Heart right ventricle (tissue), 16 donors: ENCODE measurements at places on chromosomes 6 and 20. TPM values are rescaled to one million over a fixed set of nuclear protein-coding genes. Genes with fewer than 3 reads are reported as not detected.

SLC52A3 gene
- total RNA-seq = 4.3 TPM

ANKRD60 gene
- not detected for total RNA-seq

PHACTR3 gene
- 2.2 TPM for total RNA-seq

PPP1R3G gene
- total RNA-seq = 6.8 TPM

BPI gene
- total RNA-seq = not detected

ATP6V1G2 gene
- 1.6 TPM for total RNA-seq

SOX18 gene
- total RNA-seq = 33.7 TPM

TUBE1 gene
- 21.5 TPM for total RNA-seq

LY6G6D gene
- total RNA-seq = not detected

STMN3 gene
- 3.1 TPM for total RNA-seq

NUP43 gene
- total RNA-seq = 31.7 TPM

EYA2 gene
- total RNA-seq = 1.9 TPM

SAMD10 gene
- total RNA-seq = 3.8 TPM

DNAH8 gene
- total RNA-seq = not detected

GSTA2 gene
- not detected for total RNA-seq

MLN gene
- total RNA-seq = not detected

PLN gene
- total RNA-seq = 2,644 TPM

CRIP3 gene
- 13.6 TPM for total RNA-seq

LAMA2 gene
- total RNA-seq = 149 TPM

PABPC1L gene
- total RNA-seq = 1.7 TPM

JAG1 gene
- total RNA-seq = 26.6 TPM

HLA-DPA1 gene
- 45.9 TPM for total RNA-seq

LAMP5 gene
- total RNA-seq = not detected

EDN1 gene
- 3.3 TPM for total RNA-seq

MTFR2 gene
- not detected for total RNA-seq

HLA-DPB1 gene
- total RNA-seq = 39.4 TPM

MMP24 gene
- 0.10 TPM for total RNA-seq

TRDN gene
- total RNA-seq = 402 TPM

LY6G6C gene
- not detected for total RNA-seq

FBXO5 gene
- 1.8 TPM for total RNA-seq

HSPA1L gene
- total RNA-seq = 2.6 TPM

GCNT2 gene
- total RNA-seq = 50.2 TPM

SLC16A10 gene
- 8.1 TPM for total RNA-seq

FAM162B gene
- total RNA-seq = 2.3 TPM

C6orf58 gene
- total RNA-seq = not detected

CCN5 gene
- total RNA-seq = 13.3 TPM

NKAIN4 gene
- total RNA-seq = not detected

KCNK16 gene
- not detected for total RNA-seq

TSBP1 gene
- not detected for total RNA-seq

OPRM1 gene
- total RNA-seq = not detected

CLVS2 gene
- total RNA-seq = 0.35 TPM

GABRR1 gene
- not detected for total RNA-seq

DDO gene
- 27.7 TPM for total RNA-seq
